ENCODE measurements at places on chromosomes 2 and 18.

DNA sequence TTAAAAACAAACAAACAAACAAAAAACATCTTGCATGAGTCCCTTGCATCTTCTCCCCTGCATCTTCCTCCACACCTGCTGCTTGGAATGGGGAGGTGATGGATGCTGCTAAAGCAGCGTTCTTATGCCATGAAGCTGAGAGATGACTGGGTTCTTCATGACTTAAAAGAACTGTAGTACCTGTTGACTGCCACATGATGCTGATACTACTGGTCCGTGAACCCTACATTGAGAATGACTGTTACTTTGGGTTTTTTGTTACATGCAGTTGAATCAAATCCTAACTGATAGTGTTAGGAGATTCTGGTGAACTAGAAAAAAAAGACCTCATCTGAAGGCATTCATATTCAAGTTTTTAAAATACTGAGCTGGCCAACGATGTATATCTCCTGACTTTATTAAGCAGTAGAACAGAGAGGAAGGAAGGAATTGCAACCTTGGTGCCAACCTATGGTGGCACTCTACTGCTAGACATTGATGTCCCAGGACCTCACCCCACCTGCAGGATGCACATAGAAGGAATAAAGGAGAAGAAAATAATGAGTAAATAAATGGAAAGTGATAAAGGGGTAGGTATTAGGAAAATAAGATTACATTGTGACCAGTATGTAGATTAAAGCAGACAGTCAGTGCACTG is 63.2 kb upstream of the SPAG16 start:
- no peak for DNase-seq

DNA sequence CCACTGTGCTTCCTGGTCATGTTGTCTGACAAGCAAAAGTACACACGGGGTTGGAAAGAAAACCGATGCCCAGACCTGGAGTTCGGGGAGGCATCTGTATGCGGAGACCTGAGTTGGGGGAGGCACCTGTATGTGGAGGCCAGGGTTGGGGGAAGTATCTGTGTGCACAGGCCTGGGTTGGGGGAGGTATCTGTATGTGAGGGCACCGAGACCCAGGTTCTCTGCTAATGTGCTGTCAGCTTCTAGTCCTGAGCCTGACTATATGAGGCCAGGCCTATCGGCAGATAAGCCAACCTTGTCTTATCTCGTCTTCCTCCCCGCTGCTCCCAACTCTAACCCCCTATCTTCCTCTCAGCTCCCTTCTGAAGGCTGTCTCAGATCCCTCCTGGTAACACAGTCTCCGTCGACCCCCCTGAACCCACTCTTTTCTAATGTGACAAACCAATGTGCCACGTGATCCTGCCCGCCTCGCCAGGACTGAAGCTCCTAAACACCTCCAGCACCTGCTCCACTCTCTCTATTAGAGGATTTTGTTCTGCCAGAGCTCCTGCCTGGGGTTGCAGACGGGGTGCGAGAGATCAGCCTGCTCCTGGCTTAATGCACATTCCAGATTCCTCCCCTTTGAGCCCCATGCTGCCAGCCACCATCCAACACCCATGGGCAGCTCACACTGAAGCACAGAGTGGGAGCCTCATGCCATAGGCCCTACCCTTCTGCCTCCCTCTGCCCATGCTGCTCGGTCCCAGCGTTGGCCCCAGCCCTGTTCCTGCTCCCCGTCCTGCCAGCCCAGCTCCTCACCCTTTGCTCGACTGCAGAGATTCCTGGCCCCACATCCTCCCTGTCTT is 188.4 kb downstream of the SH3BP4 start:
- no peak for DNase-seq

GRCh38 chr2:239554766-239555570 is 154.1 kb upstream of the HDAC4 start:
- no peak for DNase-seq

- DNase-seq, result no peak
These were observed 455.1 kb upstream of the HS6ST1 start for GRCh38 chr2:128773641-128774319.

DNA sequence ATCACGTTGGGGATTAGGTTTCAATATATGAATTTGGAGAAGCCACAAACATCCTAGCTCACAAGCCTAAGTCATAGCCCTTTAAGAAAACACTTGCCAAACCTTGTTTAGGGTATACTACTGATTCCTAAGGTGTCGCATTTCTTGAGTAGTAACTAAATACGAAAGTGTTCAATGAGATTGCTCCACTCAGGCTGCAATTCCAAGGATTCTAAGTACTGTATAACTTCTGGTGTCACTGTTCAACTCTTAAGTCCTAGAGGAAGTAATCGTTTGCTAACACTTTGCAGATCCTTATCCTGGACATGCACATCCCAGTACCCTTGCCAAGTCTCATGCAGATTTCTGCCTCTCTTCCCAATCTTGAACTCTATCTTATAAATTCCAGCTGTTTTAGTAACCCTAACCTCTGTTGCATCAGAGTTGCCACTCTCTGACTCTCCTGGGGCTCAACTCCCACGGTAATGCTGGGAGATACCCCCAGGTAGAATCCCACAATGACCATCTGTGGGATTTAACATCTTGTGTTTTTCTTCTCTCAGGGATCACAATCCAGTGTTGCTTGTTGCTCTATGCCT is 122.4 kb downstream of the HIBCH start:
- no peak for DNase-seq

DNA sequence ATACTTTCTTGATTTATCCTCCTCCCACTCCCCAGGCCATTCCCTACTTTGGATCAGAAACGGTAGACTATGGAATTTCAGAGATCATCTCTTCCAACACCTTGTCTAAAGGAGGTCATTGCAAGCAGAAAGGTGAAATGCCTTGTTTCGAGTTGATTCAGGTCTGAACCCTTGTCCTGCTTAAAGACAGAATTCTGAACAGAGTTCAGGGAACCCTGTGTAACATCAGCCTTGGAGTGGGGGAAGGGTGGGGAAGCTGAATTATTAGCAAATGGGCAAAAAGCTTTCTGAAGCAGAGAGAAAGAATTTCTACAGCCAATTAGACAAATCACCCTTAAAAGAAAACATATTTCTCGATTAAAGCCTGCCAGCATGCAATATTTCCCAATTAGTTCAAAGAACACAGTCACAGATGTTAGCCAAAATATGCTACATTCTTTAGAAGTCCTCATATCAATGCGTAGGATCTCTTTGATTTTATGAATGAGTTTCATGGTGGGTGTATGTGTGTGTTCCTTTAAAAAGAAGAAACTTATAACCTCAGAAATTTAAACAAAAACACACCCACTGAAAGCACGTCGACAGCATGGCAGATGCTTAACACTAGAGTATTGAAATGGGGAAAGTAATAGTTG is 353.1 kb downstream of the RND3 start:
- DNase-seq, result no peak
